ENCODE measurements at places on chromosomes 4 and X.

- no peak for DNase-seq
Observed at GRCh38 chr4:28391877-28392276, 1531.2 kb downstream of the STIM2 start.

DNA sequence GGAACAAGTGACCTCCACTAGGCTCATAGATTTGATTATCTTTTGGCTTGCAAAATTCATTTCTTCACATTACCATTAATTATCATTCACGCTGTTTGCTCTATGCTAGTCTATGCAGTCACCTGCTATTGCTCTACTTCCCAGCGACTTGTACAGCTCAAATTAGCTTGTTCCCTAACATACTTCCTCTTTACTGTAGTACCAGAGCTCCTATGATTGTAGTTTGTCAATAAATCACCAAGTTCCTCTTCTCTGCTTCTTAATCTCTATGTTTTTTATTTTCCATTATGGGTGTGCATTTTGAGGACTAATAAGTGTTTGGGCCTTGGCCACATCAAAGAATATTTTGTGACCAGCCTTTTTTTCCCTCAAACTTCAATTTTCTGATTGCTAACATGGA is 6.2 kb upstream of the GSPT2 start:
- no peak for DNase-seq

DNA sequence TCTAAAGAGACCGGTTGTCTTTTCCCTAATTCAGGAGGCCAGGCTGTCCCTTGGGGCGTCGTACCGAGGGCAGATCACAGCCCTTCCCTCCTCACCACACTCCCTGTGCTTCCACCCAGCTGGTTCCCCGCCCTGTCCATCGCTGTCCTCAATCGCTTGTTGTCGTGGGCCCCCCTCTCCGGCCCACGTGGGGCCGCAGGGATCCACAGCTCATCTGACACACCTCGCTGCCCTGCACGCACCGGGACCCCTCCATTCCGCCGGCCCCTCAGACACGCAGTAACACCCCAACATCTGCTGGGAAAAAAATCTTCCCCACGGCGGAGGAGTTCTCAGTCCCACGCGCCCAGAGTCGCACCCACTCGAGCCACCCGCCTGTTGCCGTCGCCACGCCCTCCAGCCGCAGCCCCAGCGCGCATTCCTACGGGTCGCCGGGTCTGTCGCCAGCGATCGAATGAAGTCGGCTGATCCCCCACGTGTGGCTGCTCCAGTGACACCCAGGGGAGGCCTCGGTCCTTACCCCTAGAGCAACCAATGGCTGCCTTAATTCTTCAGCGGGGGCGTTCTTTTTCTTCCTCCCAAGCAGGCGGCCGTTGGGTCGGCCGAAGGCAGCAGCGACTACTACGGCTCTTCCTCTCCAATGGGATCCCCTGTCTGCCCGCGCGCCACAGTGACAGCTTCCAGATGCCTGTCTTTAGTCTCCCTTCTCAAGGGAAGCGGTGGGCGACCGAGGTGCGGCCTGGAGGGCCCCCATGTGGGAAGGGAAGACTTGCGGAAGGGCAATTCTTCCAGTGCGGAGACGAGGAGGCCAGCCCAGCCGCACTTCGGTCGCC is 893 bp upstream of the SEPTIN11 start:
- peak; percentile 42 for DNase-seq

GRCh38 chr4:172813359-172813923 is 355.2 kb upstream of the GALNT7 start:
- no peak for DNase-seq

DNA sequence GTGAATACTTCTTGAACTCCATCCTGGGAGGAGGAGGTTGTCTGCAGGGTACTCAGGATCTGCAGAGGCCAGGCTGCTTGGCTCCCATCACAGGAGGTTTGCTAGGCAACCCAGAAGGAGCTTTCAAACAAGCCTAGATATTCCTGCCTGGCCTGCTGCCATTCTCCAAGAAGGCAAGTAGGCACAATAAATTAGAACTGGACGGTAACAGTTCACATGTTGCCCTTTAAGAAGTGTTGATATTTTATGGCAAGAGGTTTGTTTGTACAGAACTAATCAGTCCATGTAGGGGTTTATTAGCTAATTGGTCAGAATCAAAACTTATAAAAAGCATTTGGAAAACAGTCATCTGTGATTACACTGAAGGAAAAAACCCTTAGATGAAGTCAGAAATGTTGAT is 39.3 kb downstream of the SYNPO2 start:
- DNase-seq = no peak

DNA sequence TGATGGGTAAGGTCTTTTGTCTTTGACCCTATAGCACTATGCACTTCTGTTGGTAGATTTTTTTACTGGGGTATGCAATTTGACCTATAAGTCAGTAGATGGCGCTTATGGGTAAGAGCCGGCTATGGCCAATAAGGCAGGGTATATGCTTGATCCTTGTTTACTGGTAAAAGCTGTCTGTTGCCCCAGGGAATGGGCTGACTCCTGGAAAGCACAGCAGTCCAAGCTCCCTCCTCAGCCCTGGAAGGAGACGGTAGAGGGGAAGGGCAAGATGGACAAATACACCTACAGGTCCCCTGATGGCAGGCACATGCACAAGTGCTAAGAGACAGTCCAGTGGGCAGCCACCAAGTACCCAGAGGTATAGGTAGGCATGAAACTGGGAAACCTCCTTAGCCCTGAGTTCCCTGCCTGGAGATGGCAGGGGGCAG is 63.7 kb downstream of the ADAMTS3 start:
- no peak for DNase-seq

- DNase-seq = no peak
Observed at GRCh38 chr4:189021831-189022230, 882.6 kb downstream of the TRIML1 start.

GRCh38 chr4:2288051-2288541 is 26.2 kb upstream of the MXD4 start:
- no peak for DNase-seq

- no peak for DNase-seq
Observed at GRCh38 chr4:80486603-80487002, 151.1 kb downstream of the CFAP299 start.

- DNase-seq = no peak
Observed at GRCh38 chrX:150012647-150013381, 74.5 kb upstream of the EOLA2 start.

- no peak for DNase-seq
Observed at GRCh38 chr4:65393078-65393477, 277.2 kb downstream of the EPHA5 start.

DNA sequence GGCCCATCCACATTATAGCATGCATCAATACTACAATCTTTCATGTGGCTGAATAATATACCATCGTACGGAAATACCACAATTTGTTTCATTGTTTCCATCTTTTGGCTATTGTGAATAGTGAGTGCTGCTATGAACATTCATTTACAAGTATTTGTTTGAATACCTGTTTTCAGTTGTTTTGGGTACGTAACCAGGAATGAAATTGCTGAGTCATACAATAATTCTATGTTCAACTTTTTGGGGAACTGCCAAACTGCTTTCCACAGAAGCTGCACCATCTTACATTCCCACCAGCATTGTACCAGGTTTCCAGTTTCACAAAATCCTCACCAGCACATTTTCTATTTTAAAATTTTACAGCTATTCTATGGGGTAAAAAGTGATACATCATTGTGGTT is 28.5 kb upstream of the MANBA start:
- DNase-seq = no peak

DNA sequence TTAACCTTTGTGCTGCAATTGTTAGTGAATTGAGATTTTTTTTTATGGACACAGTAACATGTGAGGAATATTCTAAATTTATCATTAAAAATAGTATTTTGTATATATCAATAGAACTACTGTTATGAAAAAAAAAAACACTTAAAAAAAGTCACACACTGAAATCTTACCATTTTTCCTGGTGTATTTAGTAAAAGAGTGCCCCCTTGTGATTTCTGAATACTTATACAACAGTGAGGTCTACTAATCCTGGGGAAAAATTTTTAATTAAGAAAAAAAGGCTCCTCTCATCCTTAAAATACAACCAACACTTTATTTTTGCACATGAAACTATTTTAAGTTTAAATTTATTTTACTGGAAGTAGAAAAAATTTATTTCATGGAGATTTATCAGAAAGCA is 56.4 kb upstream of the SPOCK3 start:
- DNase-seq = no peak

DNA sequence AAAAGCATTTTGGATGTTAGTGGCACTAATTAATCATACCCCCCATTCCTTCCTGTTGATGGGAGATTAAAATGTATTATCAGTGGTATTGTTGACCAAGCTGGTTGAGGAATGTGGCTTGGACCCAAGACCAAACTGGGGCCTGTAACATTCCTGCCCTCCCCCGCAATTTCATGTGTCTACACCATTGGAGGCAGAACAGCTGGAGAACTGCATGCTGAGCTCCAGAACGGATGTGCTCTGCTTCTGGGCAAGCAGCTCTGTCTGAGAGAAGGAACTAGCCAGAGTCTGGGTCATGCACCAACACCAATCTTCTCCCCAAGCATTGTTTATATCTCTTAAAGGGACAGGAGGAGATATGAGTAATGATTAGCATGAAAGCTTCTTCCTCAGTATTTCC is 185.5 kb downstream of the CEP135 start:
- no peak for DNase-seq

DNA sequence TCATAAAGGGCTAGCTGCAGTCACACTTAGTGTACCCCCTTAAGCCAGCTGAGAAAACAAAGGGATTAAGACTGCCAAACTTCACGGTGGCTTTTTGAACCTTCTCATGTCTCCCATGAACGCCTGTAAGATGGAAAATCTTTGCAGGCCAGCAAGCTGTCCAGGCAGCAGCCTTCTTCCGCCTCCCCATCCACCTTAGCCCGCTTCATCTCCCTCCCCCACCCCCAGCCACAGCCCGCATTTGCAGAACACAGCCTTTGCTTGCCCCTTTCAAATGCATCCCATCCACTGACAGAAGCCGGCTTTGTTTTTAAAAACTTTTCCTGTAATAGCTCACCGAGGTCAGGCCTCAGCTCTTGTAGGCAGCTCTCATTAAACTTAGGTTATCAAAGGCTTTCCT is 113.8 kb upstream of the FAM9B start:
- no peak for DNase-seq

- no peak for DNase-seq
Observed at GRCh38 chr4:85717351-85717750, 242.4 kb downstream of the ARHGAP24 start.

- DNase-seq = no peak
Observed at GRCh38 chrX:120358737-120359456, 3.0 kb upstream of the ATP1B4 start.

DNA sequence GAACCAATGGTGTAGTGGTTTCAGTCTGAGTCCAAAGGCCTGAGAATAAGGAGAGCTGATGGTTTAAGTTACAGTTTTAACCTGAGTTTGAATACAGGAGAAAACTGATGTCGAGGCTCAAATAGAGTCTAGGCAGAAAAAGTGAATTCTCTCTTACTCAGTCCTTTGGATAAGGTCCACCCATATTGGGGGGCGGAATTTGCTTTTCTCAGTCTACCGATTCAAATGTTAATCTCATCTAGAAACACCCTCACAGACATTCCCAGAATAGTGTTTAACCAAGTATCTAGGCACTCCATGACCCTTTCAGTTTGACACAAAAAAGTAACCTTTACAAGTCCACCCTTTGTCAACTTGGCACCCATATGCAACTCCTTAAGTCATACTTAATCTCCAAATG is 216.0 kb downstream of the GRID2 start:
- DNase-seq = no peak

- DNase-seq = no peak
Observed at GRCh38 chrX:15350329-15350996, 15.1 kb upstream of the PIGA start.

DNA sequence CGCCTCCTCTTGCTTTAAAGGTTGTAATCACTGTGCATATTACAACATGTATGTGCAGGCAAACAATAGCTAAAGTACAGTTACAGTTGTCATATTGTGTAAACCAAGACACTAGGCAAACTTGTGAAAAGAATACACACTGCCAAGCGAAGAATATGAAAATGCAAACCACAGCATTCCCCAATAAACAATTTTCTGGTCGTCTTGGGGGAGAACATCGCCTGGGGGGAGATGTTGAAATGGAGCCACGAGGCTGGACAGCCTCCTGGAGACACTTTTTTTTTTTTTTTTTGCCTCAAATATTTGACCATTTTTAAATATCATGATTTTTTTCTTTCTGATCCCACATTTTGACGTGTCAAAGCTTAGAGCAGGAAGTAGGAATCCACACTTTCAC is 51.7 kb upstream of the PDLIM3 start:
- no peak for DNase-seq

- no peak for DNase-seq
Observed at GRCh38 chr4:6087669-6088341, 69.6 kb upstream of the C4orf50 start.

- no peak for DNase-seq
Observed at GRCh38 chr4:19729886-19730651, 521.6 kb upstream of the SLIT2 start.

- no peak for DNase-seq
Observed at GRCh38 chr4:116092961-116093360, 979.5 kb upstream of the NDST4 start.

GRCh38 chr4:167966143-167966542 is 126.2 kb upstream of the ANXA10 start:
- no peak for DNase-seq
